ENCODE measurements at places on chromosomes 11 and 22.

DNA sequence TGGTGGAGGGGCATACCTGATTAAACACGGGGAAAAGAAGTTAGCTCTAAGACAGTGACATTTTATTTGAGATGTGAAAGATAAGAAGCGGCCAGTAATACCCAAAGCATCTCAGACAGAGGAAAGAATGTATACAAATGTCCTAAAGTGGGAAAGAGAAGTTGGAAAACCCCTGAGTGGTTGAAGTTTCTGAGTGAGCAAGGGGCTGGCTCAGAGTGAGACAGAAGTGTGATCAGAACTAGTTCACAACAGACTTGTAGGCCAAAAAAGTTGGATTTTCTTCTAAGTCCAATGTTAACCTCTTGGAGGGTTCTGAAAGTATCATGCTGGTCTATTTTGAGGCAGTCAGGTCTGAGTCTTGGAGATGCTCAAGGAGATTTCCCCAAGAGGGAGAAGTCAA lies 608.7 kb downstream of the SOX6 start:
- no peak for DNase-seq

GRCh38 chr22:29635734-29636357 lies 32.4 kb downstream of the NF2 start:
- DNase-seq: no peak

DNA sequence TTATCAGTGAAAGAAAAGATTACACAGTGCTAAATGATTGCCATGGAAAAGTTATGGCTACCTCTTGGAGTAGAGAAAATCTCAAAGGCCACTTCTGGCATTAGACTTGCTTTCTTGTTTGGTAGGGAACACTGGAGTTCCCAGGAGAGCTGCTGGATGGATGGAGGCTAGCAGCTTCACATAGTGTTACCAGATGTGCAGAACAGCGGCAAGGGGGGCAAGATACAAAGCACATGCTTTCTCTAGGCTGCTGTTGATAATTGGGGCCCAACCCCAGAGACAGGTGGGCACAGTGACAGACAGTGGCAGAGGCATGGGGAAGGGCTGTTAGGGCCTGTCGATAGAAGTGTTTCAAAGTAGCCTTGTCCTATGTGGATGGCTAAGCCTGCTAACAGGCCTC lies 94.9 kb downstream of the DBX1 start:
- no peak for DNase-seq

DNA sequence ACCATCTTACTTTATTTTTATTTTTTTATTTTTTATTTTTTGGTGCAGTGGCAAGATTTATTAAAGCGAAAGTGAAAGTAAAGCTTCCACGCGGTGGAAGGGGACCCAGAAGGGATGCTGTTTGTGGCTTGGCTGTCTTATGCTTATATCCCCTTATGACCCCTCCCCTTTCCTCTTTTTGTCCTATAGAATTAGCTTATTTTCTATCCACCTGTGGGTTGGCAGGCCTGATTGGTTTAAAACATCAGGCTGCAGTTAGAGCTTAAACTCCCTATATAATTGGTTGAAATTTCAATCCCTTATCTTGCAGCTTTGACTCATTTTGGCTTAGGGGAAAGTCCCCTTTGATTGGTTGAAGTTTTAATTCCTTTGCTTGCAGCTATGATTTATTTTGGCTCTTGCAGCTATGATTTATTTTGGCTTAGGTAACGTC lies 50.5 kb downstream of the NNMT start:
- no peak for DNase-seq

DNA sequence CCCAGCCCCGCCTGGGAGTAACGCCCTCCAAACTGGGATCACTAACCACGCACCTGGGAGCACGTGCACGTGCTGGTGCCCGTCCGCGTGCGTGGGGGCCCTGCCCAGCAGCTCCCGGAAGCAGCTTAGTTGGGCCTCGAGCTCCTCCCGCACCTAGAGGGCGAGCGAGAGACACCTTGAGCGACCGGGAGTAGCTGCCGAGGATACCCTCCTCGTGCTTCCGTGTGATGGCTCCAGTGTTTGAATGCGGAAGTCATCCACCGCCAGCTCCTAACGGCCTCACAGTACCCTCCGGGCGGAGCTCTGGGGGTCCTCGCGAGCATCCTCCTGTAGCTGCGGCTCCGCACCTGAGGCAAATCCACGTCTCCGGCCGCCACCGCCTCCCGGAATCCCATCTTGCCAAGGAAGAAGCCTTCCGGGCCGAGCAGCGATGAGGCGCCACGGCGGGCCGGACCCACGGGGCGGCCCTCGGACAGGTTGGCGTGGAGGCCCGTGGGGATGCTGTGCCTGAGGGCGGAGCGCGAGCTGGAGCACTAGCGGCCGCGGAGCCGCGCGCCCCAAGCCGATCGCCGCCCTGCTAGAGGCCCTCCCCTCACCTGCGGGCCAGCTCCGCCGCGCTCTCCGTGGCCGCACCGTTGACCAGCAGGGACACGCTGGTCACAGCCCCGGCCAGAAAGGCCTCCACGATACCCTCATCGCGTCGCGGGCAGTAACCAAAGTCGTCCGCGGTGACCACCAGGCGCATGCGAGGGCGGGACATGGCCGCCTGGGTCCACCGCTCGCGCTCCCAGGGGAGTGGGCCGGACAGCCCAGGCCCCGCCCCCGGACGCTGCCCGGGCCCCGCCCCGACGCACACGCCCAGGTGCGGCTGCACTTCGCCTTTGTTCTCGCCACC lies at the start of gene YDJC:
YDJC (minus strand) TSS at position 768 of the 895 bp plus-strand sequence; CDS start at position 760, 8 bp downstream.
- DNase-seq: peak; percentile 98

GRCh38 chr11:57638005-57638781 lies 11.5 kb downstream of the YPEL4 start:
- peak; percentile 49 for DNase-seq

DNA sequence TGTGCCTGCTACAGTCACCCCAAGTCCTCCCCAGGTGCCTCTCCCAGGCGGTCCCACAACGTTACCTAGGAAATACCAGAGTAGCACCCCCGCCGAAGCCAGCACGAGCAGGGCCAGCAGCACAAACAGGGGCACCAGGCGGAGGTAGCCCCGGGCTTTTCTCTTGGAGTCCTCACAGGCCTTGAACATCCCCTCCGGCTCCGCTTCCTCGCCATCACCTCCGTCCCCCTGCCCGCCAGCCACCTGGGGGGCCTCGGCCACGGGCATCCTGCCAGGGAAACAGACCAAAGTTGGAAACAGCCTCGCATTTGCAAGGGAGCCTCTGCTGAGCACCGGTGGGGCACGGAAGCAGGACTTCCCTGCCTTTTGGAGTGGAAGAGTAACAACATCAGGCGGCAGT lies 6.4 kb downstream of the TMPRSS6 start:
- DNase-seq: no peak

DNA sequence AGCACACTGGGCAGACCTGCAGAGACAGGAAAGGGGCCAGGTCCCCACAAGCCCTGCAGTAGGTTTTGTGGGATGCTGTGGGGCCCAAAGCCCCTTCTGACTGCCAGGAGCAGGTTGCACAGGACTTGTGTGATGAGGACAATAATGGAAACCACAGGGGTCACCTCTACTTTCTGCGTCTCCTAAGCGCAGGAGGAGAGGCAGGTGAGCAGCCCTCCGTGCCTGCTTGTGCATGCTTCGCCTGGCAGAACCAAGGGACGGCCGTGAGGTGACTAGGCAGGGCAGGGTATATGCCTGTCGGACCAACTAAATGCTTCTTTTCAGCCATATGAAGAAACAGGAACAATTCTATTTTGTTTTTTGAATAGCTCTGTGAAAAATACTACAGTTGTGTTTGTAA lies 77.9 kb upstream of the PITPNB start:
- no peak for DNase-seq

DNA sequence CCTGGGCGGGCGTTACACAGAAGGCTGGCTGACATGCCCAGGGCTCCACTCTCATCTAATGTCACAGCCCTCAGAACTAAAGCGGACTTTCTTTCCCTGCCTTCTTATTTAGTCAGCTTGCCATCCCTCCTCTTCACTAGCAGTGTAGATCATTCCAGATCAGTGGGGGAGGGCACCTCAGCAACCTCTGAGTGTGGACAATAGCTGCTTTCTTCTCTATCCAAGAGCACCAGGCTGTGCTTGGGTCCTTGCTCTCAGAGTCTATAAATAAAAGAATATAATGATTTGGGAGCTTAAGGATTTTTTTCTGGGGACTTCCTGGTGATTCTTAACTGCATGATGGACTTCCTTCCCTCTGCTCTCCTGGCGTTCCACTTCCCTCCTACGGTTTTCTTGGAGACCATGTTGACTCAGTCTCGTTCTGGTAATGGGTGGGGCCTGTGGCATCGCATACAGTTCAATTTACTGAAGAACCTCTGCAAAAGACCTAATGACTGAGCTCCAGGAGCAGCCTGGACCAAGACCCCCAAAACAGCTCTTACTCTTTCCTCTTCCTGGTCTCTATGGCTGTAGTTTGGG lies 2.9 kb upstream of the HMBS start:
- no peak for DNase-seq

- no peak for DNase-seq
These were observed 4.3 kb upstream of the GP1BB start for GRCh38 chr22:19719050-19719482.

GRCh38 chr11:96187822-96188221 lies 155.2 kb downstream of the MAML2 start:
- DNase-seq: no peak

DNA sequence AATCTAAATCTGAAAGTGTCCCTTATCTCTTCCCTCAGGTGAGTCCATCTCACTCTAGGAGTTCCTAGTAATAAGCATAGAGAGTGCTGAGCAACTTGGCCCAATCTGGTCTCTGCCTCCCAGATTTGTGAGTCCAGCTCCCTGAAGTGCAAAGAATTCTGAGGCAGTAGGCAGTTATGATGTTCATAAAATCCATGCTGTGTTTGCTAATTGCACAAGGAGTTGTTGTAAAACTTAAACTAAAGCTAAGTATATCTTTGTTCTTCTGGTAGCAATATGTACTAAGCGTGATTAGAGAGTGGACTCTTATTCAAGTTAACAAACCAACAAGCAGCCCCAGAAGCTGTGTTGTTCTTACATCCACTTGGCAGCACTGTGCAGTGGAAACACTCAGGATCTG lies 7.6 kb upstream of the PTH start:
- no peak for DNase-seq

GRCh38 chr11:47886096-47886495 lies 37.9 kb upstream of the NUP160 start:
- DNase-seq: no peak

DNA sequence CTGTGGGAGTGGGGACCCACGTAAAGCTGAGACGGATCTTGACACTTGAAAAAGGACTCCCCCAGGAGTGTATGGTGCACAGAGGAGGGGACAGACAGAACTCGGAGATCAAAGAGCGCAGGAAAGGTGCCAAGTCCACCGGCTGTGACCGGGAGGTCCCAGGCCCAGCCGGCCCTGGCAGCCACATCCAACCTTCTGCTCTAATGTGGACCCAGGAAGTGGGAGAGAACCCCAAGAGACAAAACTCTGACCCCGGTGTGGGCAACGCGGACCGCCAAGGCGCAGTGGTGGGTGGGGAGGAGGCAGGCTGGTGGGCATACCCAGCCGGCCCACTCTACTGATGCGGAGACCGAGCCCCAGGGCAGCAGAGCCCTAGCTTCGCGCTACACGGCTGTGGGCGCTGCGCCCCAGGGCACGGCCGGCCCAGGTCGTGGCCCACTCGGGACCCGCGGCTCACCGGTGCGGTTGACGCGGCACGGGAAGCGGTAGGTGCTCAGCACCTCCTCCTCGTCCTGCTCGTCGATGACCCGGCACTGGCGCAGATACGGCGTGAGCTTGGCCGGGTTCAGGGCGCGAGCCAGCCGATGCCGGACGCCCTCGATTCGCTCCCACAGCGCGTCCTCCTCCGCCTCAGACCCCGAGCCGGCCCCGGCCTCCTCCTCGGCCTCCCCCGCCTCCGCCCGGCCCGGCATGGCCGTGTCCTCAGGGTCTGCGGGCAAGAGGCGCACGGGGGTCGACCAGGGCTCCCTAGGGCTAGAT lies 527 bp downstream of the CARD10 start:
- DNase-seq: no peak

GRCh38 chr22:36758792-36759271 lies 17.1 kb downstream of the IFT27 start:
- DNase-seq: no peak

DNA sequence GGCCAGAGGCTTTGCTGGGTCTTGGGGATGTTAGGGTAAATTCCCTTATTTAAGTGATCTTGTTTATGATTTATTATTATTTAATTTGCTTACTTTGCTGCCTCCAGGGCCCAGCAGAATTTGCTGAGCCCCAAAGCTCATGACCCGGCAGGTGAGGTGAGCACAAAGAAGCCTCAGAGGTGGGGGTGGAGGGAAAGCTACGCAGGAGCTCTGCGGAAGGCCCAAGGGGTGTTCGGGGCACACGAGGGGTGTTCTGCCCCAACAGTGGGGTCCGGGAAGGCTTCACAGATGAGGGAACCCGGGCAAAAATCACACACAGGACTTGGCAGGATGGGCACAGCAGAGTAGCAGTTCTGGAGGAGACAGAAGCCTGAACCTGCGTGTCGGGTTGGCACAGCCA lies 6.7 kb upstream of the LINC01488 start:
- DNase-seq: no peak

- DNase-seq: no peak
These were observed 51.6 kb downstream of the SHANK2 start for GRCh38 chr11:71200761-71201160.

DNA sequence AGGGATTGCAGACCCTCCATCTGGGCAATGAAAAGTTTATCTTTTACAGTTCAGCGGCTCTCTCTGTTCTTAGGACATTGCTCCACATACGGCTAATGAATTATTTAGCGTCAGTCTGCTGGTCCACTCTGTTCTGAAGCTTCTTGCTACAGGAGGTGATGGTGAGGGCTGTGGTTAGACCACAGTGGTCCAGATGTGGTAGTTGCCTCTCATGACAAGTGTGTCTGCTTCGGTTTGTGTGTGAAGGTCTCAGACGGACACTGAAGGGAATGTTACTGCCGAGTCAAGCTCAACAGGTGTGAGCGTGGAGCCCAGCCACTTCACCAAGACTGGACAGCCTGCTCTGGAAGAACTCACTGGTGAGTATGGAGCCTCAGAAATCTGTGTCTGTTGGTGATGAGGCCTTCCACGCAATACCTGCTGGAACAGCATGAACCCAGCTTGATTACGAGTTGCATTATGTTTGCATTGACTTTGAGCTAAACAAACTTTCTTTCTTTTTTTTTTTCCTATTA lies 220.8 kb downstream of the DBX1 start:
- DNase-seq: no peak

GRCh38 chr11:109096266-109096665 lies 325.7 kb upstream of the C11orf87 start:
- no peak for DNase-seq

GRCh38 chr11:86016451-86016850 lies 52.4 kb downstream of the PICALM start:
- no peak for DNase-seq
